Transverse colon (tissue), 4 donors: ENCODE measurements at places on chromosomes 2 and 18.

DNA sequence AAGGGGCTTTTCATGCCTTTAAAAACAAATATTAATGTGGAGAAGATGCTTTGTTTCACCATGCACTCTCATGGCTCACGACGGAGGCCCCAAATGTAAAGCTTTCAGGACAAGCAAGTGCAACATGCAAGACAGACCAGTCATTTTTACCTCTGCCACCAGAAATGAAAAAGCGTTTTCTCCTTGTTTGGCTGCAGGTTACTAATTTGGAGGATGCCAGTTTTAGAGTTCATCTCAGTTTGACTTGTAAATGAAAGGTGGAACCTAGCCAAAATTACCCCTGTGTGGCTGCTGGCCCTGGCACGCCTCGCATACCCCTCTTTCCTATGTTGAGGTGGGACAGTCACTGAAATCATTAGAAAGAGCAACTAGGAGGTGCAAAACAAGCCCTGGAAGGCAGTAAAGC, 138.6 kb downstream of the BCL2 start:
- H3K4me1 ChIP-seq: peaks cover 55% of the 10 kb centered on the region
- H3K27me3 ChIP-seq: no peaks in the 10 kb centered on the region
- H3K4me3 ChIP-seq: no peak overlapping the region
- no peaks in the 10 kb centered on the region for H3K36me3 ChIP-seq

DNA sequence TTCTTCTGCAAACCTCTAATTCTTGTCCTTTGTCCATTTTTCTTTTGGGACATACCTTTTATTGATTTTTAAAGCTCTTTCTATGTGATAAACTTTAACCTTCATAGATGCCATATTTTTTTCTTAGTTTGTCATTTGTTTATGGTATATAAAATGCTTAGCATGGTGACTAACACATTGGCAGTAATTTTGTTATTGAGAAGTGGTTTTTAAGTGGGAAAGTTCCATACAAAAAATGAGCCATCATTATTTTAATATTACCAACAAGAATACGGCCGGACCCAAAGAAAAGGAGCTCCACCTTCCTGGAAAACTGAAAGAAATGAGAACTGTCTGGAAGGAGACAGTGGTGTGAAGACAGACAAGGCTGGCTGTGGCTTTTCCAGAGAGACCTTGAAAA, 270.1 kb upstream of the SIX2 start:
- DNase-seq: no peak
- no peaks in the 10 kb centered on the region for H3K36me3 ChIP-seq
- no peak overlapping the region for H3K4me3 ChIP-seq

DNA sequence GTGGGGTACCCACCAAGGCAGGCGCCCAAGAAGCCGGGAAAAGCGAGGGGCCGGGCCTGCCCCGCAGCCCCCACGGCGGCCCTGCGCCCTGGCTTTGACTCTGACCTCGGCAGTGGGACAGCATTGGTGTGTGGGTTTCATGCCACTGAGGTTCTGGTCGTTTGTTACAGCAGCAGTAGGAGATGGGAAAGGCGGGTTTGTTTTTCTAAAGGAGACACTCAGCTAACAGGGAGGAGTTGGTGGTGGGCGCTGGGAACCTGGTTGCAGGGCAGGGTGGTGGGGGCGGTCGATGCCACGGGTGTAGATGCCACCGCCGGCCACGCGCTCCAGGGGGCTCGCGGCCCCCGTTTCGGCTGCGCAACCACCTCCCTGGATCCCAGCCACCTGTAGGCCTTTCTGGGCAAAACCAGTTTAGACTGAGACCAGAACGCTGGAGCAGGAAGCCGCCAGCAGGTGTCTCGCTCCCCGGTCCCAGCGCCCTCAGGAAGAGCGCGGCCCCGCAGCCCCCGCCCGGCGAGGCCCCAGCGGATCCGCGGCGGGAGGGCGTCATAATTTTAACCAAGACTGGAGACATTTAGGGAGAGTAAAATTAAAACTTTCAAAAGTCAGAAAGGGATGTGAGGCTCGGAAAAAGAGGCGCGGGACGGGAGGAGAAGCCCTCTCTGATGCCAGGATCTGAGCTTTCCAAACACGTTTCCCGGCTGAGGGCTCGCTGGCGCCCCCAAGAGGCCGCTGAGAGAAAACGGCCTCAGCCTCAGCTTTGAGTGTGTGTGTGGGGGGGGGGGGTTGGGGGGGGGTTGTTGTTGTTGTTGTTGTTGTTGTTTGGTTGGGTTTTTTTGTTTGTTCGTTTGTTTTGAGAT, 17.4 kb downstream of the CIDEA start:
- H3K4me3 ChIP-seq: peak overlapping the region; percentile 58
- peaks cover 6% of the 10 kb centered on the region for H3K4me1 ChIP-seq
- H3K36me3 ChIP-seq: no peaks in the 10 kb centered on the region
- H3K27me3 ChIP-seq: no peaks in the 10 kb centered on the region
- H3K27ac ChIP-seq: peak overlapping the region; percentile 84
- peak; percentile 82 for DNase-seq

DNA sequence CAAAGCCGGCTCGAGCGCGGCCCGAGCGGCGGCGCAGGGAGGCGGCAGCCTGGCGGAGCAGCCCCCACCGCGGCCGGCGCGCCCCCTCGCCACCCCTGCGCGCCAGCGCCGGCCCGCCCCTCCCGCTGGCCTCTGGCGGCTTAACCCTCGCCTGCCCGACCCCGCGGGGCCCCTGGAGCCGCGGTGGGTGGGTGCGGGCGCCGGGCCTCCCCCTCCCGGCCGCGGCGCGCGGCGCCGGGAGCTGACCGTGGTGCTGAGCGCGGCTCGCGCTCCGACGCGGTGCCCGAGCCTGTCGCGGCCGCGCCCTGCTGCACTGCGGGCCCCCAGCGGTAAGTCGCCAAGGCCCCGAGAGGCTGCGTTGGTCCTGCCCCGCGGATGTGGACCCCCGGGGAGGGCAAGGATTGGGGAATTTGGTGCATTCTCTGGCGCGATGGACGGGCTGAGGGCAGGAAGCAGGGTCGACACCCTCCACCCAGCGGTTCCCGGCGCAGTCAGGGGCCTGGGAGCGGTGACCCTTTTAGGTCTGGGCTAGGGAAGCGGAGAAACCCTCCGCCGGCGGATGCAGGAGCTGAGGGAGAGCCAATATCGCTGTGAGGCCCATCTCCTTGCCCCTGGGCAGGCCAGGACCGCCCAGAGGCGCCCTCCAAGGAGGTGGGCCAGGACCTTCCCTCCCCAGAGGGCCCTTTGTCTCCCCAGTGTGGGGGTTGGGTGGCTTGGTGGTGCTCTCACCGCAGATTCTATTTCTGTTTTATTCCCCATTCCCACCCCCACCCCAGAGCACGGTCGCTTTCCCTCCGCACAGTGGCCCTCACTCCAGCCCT, 923 bp downstream of the AMER3 start:
- peaks cover 4% of the 10 kb centered on the region for H3K4me1 ChIP-seq
- H3K27me3 ChIP-seq: peaks cover 49% of the 10 kb centered on the region
- no peaks in the 10 kb centered on the region for H3K36me3 ChIP-seq
- no peak overlapping the region for H3K27ac ChIP-seq
- H3K4me3 ChIP-seq: no peak overlapping the region
- DNase-seq: no peak

GRCh38 chr2:72722492-72723070, 103.3 kb downstream of the EXOC6B start:
- H3K27me3 ChIP-seq: no peaks in the 10 kb centered on the region
- H3K27ac ChIP-seq: no peak overlapping the region
- H3K36me3 ChIP-seq: peaks cover 4% of the 10 kb centered on the region
- H3K4me1 ChIP-seq: no peaks in the 10 kb centered on the region
- DNase-seq: no peak

DNA sequence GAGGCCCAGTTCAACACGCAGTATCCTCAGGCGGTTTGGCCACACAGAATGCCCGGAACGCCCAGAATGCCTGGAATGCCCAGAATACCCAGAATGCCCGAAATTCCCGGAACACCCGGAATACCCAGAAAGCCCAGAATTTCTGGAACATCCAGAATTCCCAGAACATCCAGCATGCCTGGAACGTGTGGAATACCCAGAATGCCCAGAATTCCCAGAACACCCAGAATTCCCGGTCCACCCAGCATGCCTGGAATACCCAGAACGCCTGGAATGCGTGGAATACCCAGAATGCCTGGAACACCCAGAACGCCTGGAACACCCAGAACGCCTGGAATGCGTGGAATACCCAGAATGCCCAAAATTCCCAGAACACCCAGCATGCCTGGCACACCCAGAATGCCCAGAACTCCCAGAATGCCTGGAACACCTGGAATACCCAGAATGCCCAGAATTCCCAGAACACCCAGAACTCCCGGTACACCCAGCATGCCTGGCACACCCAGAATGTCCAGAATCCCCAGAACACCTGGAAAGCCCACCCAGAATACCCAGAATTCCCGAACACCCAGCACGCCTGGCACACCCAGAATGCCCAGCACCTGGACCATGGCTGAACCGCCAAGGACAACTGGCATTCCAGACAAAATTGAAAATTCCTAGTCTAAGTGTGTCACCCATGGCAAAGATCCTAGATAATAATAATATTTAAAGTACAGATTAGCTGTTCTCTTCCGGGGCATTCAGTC, 487.4 kb upstream of the SALL3 start:
- no peak overlapping the region for H3K27ac ChIP-seq
- no peaks in the 10 kb centered on the region for H3K27me3 ChIP-seq
- H3K4me1 ChIP-seq: no peaks in the 10 kb centered on the region
- H3K4me3 ChIP-seq: no peak overlapping the region

GRCh38 chr2:219541611-219542180, 1.9 kb downstream of the CHPF start:
- peak overlapping the region; percentile 82 for H3K4me3 ChIP-seq
- H3K27me3 ChIP-seq: no peaks in the 10 kb centered on the region
- DNase-seq: peak; percentile 93

DNA sequence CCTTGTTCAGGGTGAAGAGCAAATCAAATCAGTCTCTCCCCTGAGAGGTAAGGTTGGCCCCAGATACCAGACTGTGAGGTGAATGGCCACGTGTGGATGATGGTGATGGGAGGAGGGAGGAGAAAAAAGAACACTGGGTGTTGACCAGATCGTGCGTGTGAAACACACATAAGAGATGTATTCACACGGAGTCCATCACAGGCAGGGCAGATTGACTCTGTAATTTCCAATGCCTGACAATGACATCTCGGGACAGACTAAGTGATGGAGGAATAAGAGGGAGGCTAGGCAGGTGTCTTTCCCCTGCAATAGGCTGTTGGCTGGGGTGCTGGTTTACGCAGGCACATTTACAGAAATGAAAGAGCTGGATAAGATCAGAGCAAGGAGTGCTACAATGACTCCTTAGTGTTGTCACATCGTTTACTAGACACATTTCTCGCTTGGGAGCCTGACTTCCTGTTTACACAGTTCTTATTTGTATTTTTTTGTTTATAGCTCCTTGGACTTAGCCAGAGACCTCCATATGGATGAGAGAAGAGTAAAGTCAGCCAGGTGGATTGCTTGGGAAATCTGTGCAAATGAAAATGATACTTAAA, 43.1 kb downstream of the CPO start:
- no peak for DNase-seq
- H3K4me1 ChIP-seq: no peaks in the 10 kb centered on the region
- no peak overlapping the region for H3K4me3 ChIP-seq

- no peak overlapping the region for H3K27ac ChIP-seq
- peaks cover 12% of the 10 kb centered on the region for H3K4me1 ChIP-seq
Observed at GRCh38 chr2:69570474-69570873, 73.1 kb downstream of the AAK1 start.

GRCh38 chr2:240460781-240461431, 25.4 kb downstream of the GPC1 start:
- H3K4me1 ChIP-seq: peaks cover 4% of the 10 kb centered on the region
- peak; percentile 6 for DNase-seq
- peaks cover 12% of the 10 kb centered on the region for H3K27me3 ChIP-seq
- no peak overlapping the region for H3K4me3 ChIP-seq

- H3K27ac ChIP-seq: no peak overlapping the region
- DNase-seq: no peak
- no peaks in the 10 kb centered on the region for H3K27me3 ChIP-seq
- no peak overlapping the region for H3K4me3 ChIP-seq
- no peaks in the 10 kb centered on the region for H3K4me1 ChIP-seq
Observed at GRCh38 chr18:74514860-74515495, 18.8 kb downstream of the CNDP2 start.

- no peak overlapping the region for H3K4me3 ChIP-seq
- H3K27me3 ChIP-seq: no peaks in the 10 kb centered on the region
- DNase-seq: no peak
- no peaks in the 10 kb centered on the region for H3K4me1 ChIP-seq
- H3K36me3 ChIP-seq: no peaks in the 10 kb centered on the region
Observed at GRCh38 chr2:64942693-64943092, 46.5 kb upstream of the SLC1A4 start.

GRCh38 chr2:133561045-133561852, 7.0 kb downstream of the NCKAP5 start:
- no peaks in the 10 kb centered on the region for H3K27me3 ChIP-seq
- no peak for DNase-seq
- no peaks in the 10 kb centered on the region for H3K36me3 ChIP-seq
- no peaks in the 10 kb centered on the region for H3K4me1 ChIP-seq
- no peak overlapping the region for H3K4me3 ChIP-seq

DNA sequence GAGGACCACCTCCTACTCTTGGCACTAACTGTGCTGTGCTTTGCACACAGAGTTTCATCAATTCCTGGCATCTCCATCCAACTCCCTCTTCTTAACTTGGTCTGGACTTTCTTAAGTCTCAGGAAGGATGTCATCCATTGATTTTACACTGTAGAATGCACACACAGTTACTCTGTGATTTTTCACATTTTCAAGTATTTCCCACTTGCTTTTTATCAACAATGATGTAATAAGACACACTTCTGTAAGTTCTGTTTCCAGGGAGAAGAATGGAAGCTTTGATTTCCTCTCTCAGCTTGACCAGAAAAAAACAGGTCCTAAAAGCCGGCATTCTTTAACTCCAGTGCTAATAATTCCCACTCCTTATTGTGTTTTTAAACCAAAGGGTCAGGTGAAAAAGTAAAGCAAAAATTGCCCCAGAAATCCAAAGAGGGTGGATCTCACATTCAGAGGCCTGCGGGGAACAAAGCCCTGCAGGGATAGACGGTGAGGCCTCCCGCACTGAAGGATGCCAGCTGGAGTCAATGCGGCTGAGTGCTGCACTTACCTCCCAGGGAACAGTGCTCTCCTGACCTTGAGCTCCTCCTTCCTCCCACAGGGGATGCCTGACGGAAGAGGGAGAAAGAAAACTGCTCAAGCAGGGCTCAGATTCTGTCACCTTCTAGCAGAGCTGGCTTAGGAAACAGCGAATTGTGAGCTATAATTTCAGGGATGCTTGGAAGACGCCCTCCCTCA, 83.1 kb downstream of the PDCL3 start:
- H3K4me3 ChIP-seq: no peak overlapping the region
- H3K27ac ChIP-seq: no peak overlapping the region
- H3K36me3 ChIP-seq: no peaks in the 10 kb centered on the region
- no peaks in the 10 kb centered on the region for H3K27me3 ChIP-seq

GRCh38 chr2:229815858-229816257, 101.5 kb upstream of the DNER start:
- H3K4me1 ChIP-seq: no peaks in the 10 kb centered on the region
- no peak for DNase-seq
- no peak overlapping the region for H3K4me3 ChIP-seq
- peaks cover 41% of the 10 kb centered on the region for H3K36me3 ChIP-seq
- no peaks in the 10 kb centered on the region for H3K27me3 ChIP-seq
